Stimulated activated CD4-positive, alpha-beta T cell treated with anti-CD3 and anti-CD28 coated beads, Interleukin-4, amount 100 ng/mL, for 1 hour (primary cell): ENCODE measurements at places on chromosomes 6 and 20.

DNA sequence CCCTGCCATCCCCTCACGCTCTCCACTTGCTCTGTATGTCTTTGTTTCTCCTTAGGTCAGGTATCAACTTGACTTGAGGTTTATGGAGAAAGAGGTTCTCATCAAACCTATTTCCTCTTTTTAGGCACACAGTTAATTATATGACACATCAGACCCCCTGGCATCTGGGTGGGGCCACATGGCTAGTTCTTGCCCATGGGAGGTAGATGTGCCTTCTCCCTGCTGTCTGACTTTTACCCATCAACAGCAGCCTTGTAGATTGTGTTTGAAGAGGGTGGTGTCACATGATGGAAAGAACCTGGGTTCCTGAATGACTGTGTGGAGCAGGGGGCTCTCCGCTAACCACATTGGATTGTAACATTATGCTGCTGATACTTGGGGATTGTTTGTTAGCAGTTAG lies 7.2 kb upstream of the UQCC2 start:
- DNase-seq, result no peak

GRCh38 chr20:51860111-51860882 lies 58.0 kb upstream of the SALL4 start:
- no peak for DNase-seq

- DNase-seq, result peak; percentile 15
Measured at GRCh38 chr6:34465531-34466241, at the start of gene PACSIN1. TSS of gene PACSIN1 (plus strand) at chr6:34466076. CDS start at chr6:34526306, 60,230 bp downstream.

DNA sequence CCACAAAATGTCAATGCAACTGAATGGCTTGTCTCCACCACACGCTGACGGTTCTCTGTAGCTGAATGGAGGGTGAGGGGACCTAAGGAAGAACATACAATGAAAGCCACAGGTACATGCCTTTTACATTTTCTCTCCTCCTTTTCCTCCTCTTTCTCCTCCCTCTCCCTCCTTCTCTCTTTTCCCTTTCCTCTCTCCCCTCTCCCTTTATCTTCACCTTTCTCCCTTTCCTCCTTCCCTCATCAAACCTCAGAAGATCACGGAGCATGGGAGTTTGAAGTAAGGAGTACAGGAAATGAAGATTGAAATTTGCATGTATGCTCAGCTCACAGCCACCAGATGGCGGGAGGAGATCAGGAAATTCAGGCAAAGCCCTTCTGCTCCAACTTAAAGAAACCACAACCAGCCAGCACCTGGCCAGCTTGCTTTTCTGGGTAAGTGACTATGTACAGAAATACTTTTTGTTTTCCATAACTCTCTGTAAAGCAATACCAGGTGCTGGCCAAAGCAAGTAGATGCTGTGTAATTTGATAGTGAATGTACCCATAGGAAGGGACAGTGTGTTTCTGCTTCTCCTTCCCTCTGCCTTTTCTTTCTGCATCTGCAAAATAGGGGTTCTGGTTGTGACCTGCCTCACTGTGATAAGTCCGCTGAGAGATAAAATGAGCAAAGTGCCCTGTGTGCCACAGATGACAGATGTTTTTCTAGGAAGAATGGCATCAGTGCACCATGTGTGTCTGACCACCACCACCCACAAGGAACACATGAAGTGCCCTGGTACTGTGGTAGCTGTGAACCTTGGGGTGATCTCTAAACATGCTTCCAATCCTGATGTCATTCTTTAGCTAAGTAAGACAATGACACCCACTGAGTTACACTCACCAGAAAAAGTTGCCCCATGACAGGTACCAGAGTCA lies 18.6 kb upstream of the FOXO3 start:
- DNase-seq, result peak; percentile 62

GRCh38 chr6:160360955-160361354 lies 12.8 kb downstream of the SLC22A3 start:
- no peak for DNase-seq

DNA sequence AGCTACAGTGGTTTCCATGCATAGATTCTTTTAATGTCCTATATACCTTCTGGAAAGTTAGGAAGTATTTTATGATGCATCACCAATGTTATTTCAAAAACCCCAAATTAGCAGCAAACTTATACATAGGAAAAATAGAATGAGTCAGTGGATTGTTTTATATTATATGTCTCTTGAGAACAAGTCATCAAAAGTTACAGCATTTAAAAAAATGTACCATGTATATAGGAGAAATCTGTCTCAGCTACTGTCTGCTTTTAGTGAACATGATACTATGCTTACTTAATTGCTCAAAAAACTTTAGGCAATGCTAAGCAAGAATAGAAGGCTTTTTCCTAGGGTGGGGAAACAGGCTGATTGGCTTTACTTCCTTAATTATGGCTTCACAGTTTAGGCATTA lies 365.3 kb downstream of the SAMD5 start:
- DNase-seq, result no peak

GRCh38 chr6:157787080-157787479 lies 36.0 kb upstream of the SNX9 start:
- DNase-seq, result no peak

DNA sequence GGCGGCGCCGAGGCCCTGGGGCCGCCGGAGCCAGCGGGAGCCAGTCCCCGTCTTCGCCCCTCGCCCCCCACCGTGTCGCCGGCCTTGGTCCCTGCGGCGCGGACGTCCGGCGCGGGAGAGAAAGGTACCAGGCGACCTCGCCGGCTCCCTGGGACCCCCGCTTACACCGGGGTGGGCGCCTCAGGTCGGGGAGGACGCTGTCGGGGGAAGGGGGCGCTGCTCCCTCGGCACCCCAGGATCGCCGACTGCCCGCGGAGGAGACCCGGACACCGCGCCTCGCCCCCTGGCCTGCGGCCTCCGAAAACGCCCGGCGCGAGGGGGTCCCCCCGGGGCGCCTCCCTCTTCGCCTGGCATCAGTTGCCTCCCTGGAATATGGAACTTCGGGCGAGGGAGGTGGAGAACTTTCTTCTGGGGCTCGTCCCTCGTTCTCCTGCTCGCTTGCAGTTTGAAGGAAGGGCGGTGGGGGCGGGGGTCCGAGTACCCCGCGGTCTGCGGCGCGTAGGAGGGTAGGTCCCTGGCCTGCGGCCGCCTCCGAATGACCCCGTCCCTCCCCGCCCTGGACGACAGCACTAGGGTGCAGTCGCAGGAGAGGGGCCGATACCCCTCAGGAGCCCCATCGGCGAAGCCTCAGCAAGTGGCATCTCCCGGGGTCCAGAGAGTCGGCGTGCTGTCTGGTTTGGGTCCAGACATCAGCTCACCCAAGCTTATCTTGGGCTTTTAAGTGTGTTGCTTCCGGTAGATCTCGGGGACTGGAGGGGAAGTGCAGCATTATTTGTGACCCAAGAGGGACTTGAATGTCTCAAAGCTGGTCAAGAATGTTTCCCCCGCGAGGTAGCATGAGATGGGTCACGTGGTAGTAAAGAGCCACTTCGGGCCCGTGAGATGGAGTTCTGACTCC lies 549 bp downstream of the ANKRD6 start:
- DNase-seq, result peak; percentile 10

- DNase-seq, result no peak
Measured at GRCh38 chr6:97456070-97456469, 173.1 kb upstream of the MMS22L start.

DNA sequence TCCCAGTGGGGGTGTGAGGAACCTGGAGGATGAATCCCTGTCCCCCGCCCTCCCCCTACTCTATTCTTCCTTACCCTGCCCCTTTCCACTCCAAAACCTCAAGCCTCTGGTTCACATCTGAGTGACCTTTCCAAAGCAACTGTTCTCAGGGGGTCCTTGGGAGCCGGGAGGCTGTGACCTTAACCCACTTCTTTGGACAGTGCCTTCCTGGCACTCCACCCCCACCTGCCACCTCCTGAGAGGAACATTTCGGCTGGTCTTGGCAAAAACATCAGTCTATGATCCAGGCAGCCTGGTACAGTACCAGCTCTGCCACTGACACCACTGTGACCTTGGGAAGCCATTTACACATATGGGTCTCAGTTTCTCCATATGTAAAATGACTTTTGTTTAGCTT lies 121.7 kb downstream of the MRPL14 start:
- DNase-seq, result no peak

DNA sequence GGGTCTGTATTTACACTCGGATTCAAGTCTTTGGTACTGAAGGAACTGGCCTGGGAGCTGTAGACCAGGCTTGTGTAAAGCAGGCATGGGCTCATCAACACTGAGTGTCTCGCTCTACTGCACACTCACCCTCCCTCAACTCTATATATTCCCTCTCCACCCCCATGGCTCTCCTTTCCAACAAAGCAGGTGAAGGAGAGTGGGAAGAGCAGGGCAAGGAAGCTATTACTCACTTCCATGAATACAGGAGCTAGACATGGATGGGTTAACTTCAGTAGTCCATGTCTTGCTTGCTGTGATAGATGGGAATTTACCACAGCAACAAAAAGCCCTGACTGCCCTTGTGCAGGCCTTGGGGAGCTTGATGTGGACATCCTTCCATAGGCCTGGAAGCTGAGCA lies 20.7 kb upstream of the SLC2A12 start:
- DNase-seq, result no peak

DNA sequence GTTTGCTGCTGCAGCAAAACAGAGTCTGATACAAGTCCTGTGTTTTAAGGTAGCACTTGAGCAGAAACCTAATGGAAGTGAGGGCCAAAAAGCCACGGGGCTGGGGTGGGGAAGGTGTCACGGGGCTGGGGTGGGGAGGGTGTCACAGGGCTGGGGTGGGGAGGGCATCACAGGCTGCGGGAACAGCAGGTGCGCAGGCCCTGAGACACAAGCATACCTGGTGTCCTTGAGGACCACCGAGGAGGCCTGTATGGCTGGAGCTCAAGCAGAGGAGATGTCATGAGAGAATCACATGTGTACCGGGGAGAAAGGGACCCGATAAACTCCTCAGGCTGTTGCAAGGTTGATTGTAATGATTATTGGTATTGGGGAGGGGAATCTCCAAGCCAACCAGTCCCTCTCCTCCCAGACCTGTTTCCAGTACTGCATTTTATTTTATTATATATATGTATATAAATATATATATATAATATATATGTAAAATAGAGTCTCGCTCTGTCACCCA lies 13.6 kb upstream of the SPO11 start:
- DNase-seq, result no peak

DNA sequence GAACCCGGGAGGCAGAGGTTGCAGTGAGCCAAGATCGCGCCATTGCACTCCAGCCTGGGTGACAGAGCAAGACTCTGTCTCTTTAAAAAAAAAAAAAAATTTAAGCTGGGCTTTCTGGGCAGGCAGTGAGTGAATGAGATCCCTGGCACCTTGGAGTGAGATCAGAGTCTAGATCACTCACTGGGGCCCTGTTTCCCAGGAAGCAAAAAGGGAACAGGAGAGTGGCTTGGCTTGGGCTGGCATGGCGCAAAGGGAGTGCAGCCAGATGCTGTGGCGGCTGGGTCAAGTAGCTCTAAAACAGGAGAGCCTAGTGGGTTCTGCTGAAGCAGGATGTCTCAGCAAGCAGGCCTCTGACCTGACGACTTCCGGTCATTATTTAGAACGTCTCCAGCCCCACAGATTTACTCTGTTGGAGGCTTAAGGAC lies 10.4 kb downstream of the PLCG1 start:
- no peak for DNase-seq

- DNase-seq, result peak; percentile 37
Measured at GRCh38 chr20:50111120-50111828, 1.7 kb downstream of the UBE2V1 start.

DNA sequence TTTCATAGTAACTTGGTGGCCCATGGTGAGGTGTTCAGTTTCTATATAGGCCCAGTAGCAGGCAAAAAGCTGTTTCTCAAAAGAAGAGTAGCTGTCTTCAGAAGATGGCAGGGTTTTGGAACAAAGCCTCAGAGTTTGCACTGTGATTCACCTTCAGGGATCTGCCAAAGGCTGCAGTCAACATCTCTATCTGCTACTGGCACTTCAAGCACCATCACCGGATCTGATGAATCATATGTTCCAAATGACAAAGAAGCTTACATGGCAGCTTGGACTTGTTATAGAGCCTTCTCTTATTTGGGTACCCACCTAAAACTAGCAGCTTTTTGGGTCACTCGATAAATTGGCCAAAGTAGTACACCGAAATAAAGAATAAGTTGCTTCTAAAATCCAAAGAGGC lies 39.5 kb downstream of the PKIB start:
- DNase-seq, result no peak

DNA sequence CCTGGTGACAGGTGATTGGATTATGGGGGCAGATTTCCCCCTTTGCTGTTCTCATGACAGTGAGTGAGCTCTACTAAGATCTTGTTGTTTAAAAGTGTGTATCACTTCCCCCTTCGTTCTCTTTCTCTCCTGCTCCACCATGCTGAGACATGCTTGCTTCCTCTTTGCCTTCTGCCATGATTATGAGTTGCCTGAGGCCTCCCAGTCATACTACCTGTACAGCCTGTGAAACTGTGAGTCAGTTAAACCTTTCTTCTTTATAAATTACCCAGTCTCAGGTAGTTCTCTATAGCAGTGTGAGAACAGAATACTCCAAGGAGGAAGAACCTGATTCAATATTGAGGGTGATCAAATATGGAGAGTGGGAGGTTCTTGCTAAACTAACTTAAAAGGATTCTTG lies 724.9 kb downstream of the DOK5 start:
- DNase-seq, result no peak

- no peak for DNase-seq
Measured at GRCh38 chr6:46347669-46348068, 143.6 kb downstream of the RCAN2 start.

DNA sequence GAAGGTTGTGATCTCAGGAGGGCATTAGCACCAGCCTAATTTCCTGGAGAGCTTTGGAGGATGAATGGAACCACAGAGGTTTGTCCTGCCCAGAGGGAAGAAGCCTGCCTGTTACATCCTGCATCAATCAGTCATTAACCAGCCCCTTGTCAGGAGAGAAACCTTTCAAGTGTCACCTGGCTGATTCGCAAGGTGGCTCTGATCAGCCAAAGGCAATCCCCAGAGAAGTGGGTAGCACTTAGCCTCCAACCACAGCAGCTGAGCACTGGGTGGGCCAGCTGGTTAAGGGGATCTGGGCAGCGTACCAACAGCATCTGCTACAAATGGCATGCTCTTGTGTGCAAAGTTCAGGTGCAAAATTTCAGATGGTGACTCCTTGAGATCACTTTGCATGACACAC lies 26.9 kb downstream of the ANKEF1 start:
- DNase-seq, result no peak

DNA sequence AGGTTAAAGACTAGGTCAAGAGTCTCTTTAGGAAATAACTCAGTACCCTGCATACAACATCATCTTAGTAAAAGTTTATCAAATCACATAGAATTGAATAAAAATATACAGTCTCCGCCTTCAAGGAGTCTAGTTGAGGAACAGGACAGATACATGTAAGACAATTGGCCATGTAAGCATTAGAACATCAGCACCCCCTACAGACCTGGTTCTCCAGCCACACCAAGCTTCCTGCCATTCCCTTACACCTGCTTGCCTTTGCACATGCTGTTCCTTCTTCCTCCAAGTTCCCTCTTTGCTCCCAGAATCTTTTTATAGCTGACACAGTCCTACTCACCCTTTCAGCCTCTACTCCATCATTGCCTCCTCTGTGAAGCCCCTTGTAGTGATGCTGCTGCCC lies 187.8 kb upstream of the LRFN2 start:
- DNase-seq, result no peak

- no peak for DNase-seq
Measured at GRCh38 chr6:2578767-2579166, 172.0 kb downstream of the MYLK4 start.
